HepG2 (cell line): ENCODE measurements at places on chromosomes 2 and 18. TPM values are rescaled to one million over a fixed set of nuclear protein-coding genes. Genes with fewer than 3 reads are reported as not detected.

DNA sequence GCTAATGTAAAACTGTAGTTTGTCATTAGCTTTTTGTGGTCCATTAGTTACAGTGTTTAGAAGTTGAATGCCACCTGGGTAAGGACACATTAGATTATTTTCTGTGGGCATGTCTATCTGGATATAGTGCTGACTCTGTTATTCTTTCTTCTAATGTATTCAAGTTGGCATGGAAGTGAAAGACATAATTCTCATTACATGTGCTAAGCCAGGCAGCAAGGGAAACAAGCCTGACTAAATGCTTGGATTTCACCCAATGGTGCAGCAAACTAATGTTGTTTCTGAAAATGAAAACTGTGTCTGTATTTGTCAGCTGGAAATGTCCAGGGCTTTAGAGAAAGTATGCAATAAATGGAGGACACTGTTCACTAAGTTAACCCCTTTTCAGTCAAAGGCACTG, 100.7 kb downstream of the NUP35 start:
- no peaks in the 10 kb centered on the region for H3K27me3 ChIP-seq
- DNase-seq: no peak
- no peaks in the 10 kb centered on the region for H3K4me1 ChIP-seq

DNA sequence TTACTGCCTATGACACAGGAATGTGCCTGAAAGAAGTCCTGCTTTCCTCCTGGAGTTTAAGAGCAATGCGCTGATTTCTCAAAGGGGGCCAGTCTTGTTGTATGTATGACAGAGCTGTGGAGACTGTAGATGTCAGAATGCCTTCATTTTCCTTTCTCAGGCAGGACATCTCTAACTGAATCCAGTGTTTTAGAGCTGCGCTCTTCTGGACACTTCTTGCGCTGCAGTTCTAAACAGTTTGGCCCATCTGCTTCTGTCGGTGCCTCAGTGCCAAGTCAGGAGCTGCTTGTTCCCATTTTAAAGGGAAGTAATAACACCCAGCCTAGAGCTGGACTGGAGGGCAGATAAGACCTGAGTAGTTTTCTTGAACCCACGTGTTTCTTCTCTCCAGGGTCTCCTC, 91.4 kb downstream of the ESCO1 start:
- H3K27me3 ChIP-seq: no peaks in the 10 kb centered on the region
- H3K4me3 ChIP-seq: no peak overlapping the region
- DNase-seq: no peak
- H3K36me3 ChIP-seq: no peaks in the 10 kb centered on the region
- H3K4me1 ChIP-seq: peaks cover 15% of the 10 kb centered on the region

- peaks cover 31% of the 10 kb centered on the region for H3K4me1 ChIP-seq
- H3K27me3 ChIP-seq: peaks cover 10% of the 10 kb centered on the region; the same call in 1 of the 3 replicates
- no peak overlapping the region for H3K4me3 ChIP-seq
- DNase-seq: no peak
- H3K27ac ChIP-seq: no peak overlapping the region
- no peaks in the 10 kb centered on the region for H3K36me3 ChIP-seq
Observed at GRCh38 chr18:57806201-57806977, 3.3 kb upstream of the ATP8B1 start.

- no peaks in the 10 kb centered on the region for H3K4me1 ChIP-seq
- H3K4me3 ChIP-seq: no peak overlapping the region
- no peaks in the 10 kb centered on the region for H3K27me3 ChIP-seq
Observed at GRCh38 chr2:166573391-166573790, 79.3 kb upstream of the SCN7A start.

GRCh38 chr2:217107480-217107879, 247.6 kb upstream of the TNP1 start:
- H3K27me3 ChIP-seq: no peaks in the 10 kb centered on the region
- no peak overlapping the region for H3K4me3 ChIP-seq
- no peak for DNase-seq
- no peaks in the 10 kb centered on the region for H3K4me1 ChIP-seq

DNA sequence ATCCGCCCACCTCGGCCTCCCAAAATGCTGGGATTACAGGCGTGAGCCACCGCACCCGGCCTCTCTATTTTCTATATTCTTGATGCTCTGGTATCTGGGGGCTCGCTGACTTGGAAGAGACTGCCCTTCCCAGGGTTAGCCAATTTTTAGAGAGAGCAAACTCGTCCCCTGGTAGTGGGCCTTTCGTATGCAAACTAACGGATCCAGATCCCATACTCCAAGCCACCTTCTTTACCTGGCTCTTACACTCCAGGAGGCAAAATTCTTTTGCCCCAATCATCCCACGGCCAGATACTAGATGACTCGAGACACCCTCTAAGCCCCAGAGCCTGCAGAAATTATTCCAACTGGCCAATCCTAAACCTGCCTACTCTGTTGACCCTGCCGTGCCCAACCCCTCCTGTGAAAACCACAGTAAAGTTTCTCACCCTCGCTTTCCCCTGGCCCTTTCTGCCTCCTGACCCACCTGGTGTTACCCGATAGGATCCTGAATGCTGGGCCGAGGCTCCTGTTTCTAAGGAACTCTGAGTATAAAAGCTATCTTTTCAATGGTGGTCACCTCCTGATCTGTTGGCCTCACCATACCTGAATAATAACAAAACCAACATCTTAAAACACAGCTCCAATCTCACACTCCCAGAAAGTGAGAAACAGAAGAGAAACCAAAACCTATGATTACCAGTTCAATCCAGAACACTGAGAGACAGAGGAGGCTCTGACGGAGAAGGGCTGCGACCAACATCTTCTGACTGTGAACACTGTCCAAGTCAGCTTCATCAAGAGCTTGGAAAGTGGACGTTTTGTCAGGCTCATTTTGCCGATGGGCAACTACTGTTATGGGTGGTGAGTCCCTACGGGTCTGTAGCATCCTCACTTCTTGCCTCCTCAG, 57.6 kb upstream of the ZNF532 start:
- no peaks in the 10 kb centered on the region for H3K4me1 ChIP-seq
- no peak overlapping the region for H3K27ac ChIP-seq
- H3K36me3 ChIP-seq: no peaks in the 10 kb centered on the region
- no peak overlapping the region for H3K4me3 ChIP-seq

DNA sequence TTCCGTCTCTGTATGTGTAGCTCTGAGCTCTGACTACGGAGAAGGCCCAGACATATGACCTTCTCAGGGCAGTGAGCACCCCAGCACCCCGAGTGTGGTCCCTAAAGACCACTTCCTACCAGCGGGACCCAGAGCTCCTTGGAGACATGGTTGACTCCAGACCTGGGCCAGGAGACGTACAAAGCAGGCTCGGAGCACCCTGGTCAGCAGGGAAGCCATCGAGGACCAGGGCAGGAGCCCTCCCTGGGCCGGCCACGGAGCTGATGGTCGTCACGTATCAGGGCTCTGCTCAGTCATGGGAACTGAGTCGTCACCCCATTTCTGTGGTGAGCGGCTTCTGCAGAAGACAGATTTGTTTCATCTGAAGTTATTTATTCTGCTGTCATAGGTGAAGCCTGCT, 12.8 kb upstream of the NEU4 start:
- DNase-seq: no peak
- H3K4me3 ChIP-seq: no peak overlapping the region
- no peaks in the 10 kb centered on the region; the same call in 1 of the 2 replicates for H3K27me3 ChIP-seq
- H3K27ac ChIP-seq: no peak overlapping the region
- no peaks in the 10 kb centered on the region for H3K36me3 ChIP-seq

DNA sequence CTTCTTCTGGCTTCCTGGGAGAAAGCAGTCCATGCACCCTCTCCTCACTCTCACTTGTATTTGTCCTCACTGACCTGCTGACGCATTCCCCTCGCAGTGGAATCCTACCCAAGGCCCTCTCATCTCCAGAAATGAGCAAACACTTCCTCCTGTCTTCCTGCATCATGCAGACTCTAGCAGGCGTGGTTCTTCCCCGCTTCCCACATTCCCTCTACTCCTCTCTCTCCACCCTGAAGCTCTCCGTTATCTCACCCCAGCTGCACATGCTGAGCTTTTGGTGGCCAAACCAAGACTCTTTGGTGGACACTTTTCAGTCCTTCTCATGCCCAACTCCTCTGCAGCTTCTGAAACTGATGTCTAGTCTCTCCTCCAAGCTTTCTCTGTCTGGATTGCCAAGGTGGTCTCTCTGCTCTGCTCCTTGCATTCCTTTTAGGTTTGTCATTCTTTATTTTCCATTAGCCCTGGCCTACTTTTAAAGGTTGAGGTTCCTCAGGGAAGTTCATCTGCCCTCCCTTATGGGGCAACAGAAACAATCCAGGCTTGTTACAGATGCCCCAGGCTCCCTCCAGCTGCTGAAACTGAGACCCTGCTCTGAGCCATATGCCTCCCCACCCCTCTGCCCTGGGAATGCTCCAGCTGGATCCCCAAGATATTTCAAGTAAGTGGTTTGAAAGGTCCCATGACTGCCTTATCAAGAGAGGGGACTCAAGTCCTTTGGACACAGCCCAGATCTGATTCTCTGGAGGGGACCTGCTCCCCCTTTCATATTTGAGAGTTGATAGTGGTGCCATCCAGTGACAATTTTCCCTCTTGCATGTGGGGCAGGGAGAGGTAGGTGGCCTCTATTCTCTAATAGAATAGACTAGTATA, 835 bp upstream of the IL18RAP start:
- no peaks in the 10 kb centered on the region for H3K4me1 ChIP-seq
- no peak overlapping the region for H3K4me3 ChIP-seq
- no peaks in the 10 kb centered on the region for H3K36me3 ChIP-seq
- no peak overlapping the region for H3K27ac ChIP-seq
- peaks cover 32% of the 10 kb centered on the region; the same call in 2 of the 3 replicates for H3K27me3 ChIP-seq

- H3K4me1 ChIP-seq: peaks cover 67% of the 10 kb centered on the region
- H3K36me3 ChIP-seq: no peaks in the 10 kb centered on the region
- H3K4me3 ChIP-seq: no peak overlapping the region
- H3K27me3 ChIP-seq: 0 out of 3 replicates have a peak, but pooled peaks cover 3% of the 10 kb centered on the region
- no peak overlapping the region for H3K27ac ChIP-seq
Observed at GRCh38 chr2:218307415-218308090, 15.2 kb upstream of the TMBIM1 start.

DNA sequence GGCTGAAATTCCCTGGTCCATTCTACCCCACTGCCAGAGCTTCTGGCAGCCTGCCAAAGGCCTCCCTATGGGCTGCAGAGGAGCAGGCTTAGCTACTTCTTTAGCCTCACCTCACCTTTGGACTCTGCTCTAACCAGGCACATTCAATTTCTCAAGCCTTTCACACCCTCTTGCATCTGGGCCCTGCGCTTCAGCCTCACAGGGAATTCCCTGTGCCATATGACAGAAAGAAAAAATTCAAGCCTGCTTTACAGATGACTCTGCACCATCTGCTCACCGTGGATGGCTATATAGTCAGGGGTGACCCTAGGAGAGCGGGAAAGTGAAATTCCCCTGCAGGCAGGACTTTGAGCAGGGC, 62.5 kb downstream of the REEP1 start:
- no peak overlapping the region for H3K4me3 ChIP-seq
- DNase-seq: no peak
- H3K27ac ChIP-seq: no peak overlapping the region
- no peaks in the 10 kb centered on the region for H3K36me3 ChIP-seq
- 0 out of 2 replicates have a peak, but pooled peaks cover 1% of the 10 kb centered on the region for H3K27me3 ChIP-seq

GRCh38 chr2:191715471-191715870, 37.5 kb downstream of the NABP1 start:
- no peak overlapping the region for H3K27ac ChIP-seq
- no peak for DNase-seq
- H3K4me3 ChIP-seq: no peak overlapping the region
- H3K27me3 ChIP-seq: no peaks in the 10 kb centered on the region
- H3K4me1 ChIP-seq: no peaks in the 10 kb centered on the region

GRCh38 chr2:195364015-195364965, 292.7 kb upstream of the SLC39A10 start:
- no peaks in the 10 kb centered on the region for H3K4me1 ChIP-seq
- no peak for DNase-seq
- no peak overlapping the region for H3K27ac ChIP-seq

GRCh38 chr2:156306821-156307220, 25.7 kb downstream of the NR4A2 start:
- H3K27me3 ChIP-seq: no peaks in the 10 kb centered on the region
- no peaks in the 10 kb centered on the region for H3K36me3 ChIP-seq
- peaks cover 9% of the 10 kb centered on the region for H3K4me1 ChIP-seq

GRCh38 chr2:148305476-148305875, 284.6 kb downstream of the MBD5 start:
- H3K27me3 ChIP-seq: no peaks in the 10 kb centered on the region
- no peaks in the 10 kb centered on the region for H3K4me1 ChIP-seq

- H3K36me3 ChIP-seq: no peaks in the 10 kb centered on the region
- no peaks in the 10 kb centered on the region for H3K27me3 ChIP-seq
- no peak overlapping the region for H3K4me3 ChIP-seq
- peaks cover 15% of the 10 kb centered on the region for H3K4me1 ChIP-seq
- DNase-seq: peak; percentile 44
- no peak overlapping the region for H3K27ac ChIP-seq
Observed at GRCh38 chr18:62183578-62184195, 3.2 kb downstream of the PIGN start.

- H3K4me1 ChIP-seq: no peaks in the 10 kb centered on the region
- H3K4me3 ChIP-seq: no peak overlapping the region
- no peak overlapping the region for H3K27ac ChIP-seq
- no peaks in the 10 kb centered on the region for H3K27me3 ChIP-seq
- DNase-seq: peak; percentile 14
Observed at GRCh38 chr2:58633613-58634365, 392.7 kb upstream of the FANCL start.

DNA sequence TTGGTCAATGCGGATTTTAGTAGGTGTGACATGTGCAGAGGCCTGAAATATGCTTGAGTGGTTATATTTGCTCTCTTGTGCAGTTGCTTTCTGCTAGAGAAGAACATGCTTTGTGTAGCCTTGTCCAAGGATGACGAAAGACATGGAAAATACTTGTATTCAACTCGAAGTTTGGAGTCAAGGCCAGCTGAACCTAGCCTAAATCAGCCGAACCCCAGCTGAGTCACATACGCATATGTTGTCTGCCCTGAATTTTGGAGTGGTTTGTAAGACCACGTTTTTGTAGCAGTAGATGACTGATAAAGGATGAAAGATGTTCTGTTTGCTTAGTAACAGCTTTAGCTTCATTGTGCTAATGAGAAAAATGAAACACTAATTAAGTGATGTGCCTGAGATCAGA, 22.5 kb upstream of the SPAG16 start:
- no peaks in the 10 kb centered on the region for H3K27me3 ChIP-seq
- DNase-seq: no peak
- no peak overlapping the region for H3K27ac ChIP-seq
- no peak overlapping the region for H3K4me3 ChIP-seq
- peaks cover 14% of the 10 kb centered on the region; the same call in 1 of the 2 replicates for H3K4me1 ChIP-seq

KLHL14 gene
- total RNA-seq: 41.8 and 55.3 TPM in 2 replicates

MYCN gene
- total RNA-seq: not detected in 2 replicates

LHCGR gene
- not detected in 2 replicates for total RNA-seq

FLACC1 gene
- 0.29 and 0.35 TPM in 2 replicates for total RNA-seq

GRHL1 gene
- total RNA-seq: 10.6 and 12.0 TPM in 2 replicates

NETO1 gene
- total RNA-seq: not detected in 2 replicates

TMEM247 gene
- not detected in 2 replicates for total RNA-seq

DNER gene
- not detected in 2 replicates for total RNA-seq

CD28 gene
- total RNA-seq: not detected in 2 replicates

CTDP1 gene
- 9.9 and 11.0 TPM in 2 replicates for total RNA-seq
